Smooth muscle cell of bladder (primary cell): ENCODE measurements at places on chromosomes 5 and 9. TPM values are rescaled to one million over a fixed set of nuclear protein-coding genes. Genes with fewer than 3 reads are reported as not detected.

FYB1 gene
- total RNA-seq: not detected in 2 replicates

TYRP1 gene
- total RNA-seq: 1.7 and 2.1 TPM in 2 replicates

EFNA5 gene
- 0.14 and 1.3 TPM in 2 replicates for total RNA-seq

AGXT2 gene
- total RNA-seq: not detected in 2 replicates

GFRA3 gene
- total RNA-seq: not detected in 2 replicates

PTPRD gene
- total RNA-seq: 3.8 and 6.9 TPM in 2 replicates

GDA gene
- not detected in 2 replicates for total RNA-seq

PCDHGA11 gene
- 6.4 and 8.5 TPM in 2 replicates for total RNA-seq

ARHGEF37 gene
- total RNA-seq: 0.57 and 2.4 TPM in 2 replicates

ZNF354C gene
- total RNA-seq: 6.7 and 7.7 TPM in 2 replicates

PCDHB4 gene
- total RNA-seq: 0.09 and 0.14 TPM in 2 replicates

PTGES gene
- total RNA-seq: 92.9 and 108 TPM in 2 replicates

NOTCH1 gene
- total RNA-seq: 13.5 and 17.4 TPM in 2 replicates

ZDHHC11 gene
- total RNA-seq: 1.00 and 1.7 TPM in 2 replicates

SEMA5A gene
- 5.3 and 15.0 TPM in 2 replicates for total RNA-seq

CDC23 gene
- 19.1 and 20.3 TPM in 2 replicates for total RNA-seq

PLPPR1 gene
- not detected in 2 replicates for total RNA-seq

RASGRF2 gene
- total RNA-seq: 7.2 and 8.0 TPM in 2 replicates

RIC1 gene
- total RNA-seq: 39.8 and 40.5 TPM in 2 replicates

STPG3 gene
- not detected in 2 replicates for total RNA-seq

ZER1 gene
- total RNA-seq: 15.5 and 20.5 TPM in 2 replicates

SH3TC2 gene
- total RNA-seq: 0.65 and 1.00 TPM in 2 replicates

FEM1C gene
- 11.2 and 15.8 TPM in 2 replicates for total RNA-seq

FOXD4L4 gene
- 0.14 and 0.18 TPM in 2 replicates for total RNA-seq

HAPLN1 gene
- 0.28 and 0.55 TPM in 2 replicates for total RNA-seq

IGFBPL1 gene
- under 0.01 TPM in 1 of 2 replicates, not detected in the other for total RNA-seq

TLE4 gene
- 11.8 and 13.2 TPM in 2 replicates for total RNA-seq

KIF27 gene
- total RNA-seq: 3.8 and 5.1 TPM in 2 replicates

SLC46A2 gene
- total RNA-seq: not detected in 2 replicates

SEMA6A gene
- 0.43 and 0.74 TPM in 2 replicates for total RNA-seq

SLCO6A1 gene
- total RNA-seq: not detected in 2 replicates

GAS1 gene
- 85.8 and 306 TPM in 2 replicates for total RNA-seq

TMEFF1 gene
- 0.57 and 0.92 TPM in 2 replicates for total RNA-seq

PCDHGB6 gene
- 2.7 and 3.1 TPM in 2 replicates for total RNA-seq

RAI14 gene
- 131 and 132 TPM in 2 replicates for total RNA-seq

C9orf43 gene
- 0.14 and 0.18 TPM in 2 replicates for total RNA-seq

IL13 gene
- not detected in 2 replicates for total RNA-seq

WNT8A gene
- not detected in 2 replicates for total RNA-seq

ZNG1F gene
- total RNA-seq: 3.3 and 3.7 TPM in 2 replicates

FAM221B gene
- not detected in 2 replicates for total RNA-seq

INSYN2B gene
- 3.1 and 3.8 TPM in 2 replicates for total RNA-seq

TSSK1B gene
- total RNA-seq: 0.09 and 0.14 TPM in 2 replicates

OGN gene
- total RNA-seq: 0.57 and 0.65 TPM in 2 replicates

TAF1L gene
- total RNA-seq: under 0.01 TPM in 1 of 2 replicates, not detected in the other

NAIP gene
- total RNA-seq: 1.7 and 2.0 TPM in 2 replicates

DAPK1 gene
- 23.8 and 30.0 TPM in 2 replicates for total RNA-seq

RANBP3L gene
- 0.09 TPM in 1 of 2 replicates, not detected in the other for total RNA-seq

CTNND2 gene
- total RNA-seq: not detected in 2 replicates

MSX2 gene
- 1.1 and 4.0 TPM in 2 replicates for total RNA-seq

GABBR2 gene
- 2.0 and 12.9 TPM in 2 replicates for total RNA-seq
